ENCODE measurements at places on chromosomes 7 and 10.

DNA sequence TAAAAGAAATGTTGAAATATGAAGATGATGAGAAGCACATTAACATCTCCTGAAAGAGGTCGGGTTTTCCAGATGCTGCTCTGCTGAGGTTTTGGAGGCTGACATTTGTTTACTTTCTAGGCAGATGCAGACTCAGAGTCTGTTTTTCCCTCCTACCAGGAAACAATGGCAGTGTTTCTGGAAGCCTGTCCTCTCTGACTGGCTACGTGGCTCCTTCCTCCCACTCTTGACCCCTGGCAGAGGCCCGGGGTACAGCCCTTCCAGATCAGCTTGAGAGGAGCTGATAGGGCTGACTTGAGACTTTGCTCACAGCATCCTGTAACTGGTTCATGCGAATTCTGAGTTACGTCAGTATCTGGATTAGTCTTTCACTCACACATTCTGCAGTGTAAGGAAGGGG, 41.1 kb upstream of the IL15RA start:
- DNase-seq: no peak

DNA sequence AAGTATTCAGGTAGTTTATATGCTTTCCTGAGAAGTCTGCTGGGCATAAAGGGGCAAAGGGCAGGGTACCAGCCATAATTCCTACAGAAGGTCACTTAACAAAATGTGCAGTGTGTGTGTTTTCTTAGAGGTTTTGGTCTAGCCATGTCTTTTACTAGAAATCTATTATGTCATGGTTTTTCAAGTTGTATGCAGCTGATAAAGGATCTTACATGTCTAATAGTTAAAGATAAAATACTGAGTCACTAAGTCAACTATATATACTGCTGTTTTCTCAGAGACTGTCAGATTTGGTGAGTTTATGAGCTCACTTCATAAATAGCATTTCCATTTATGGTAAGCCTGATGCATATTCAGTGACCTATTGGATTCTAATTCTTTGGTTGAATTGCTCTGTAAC, 7.7 kb downstream of the CASP2 start:
- peak; percentile 49 for DNase-seq

- DNase-seq: no peak
These were observed 1.9 kb downstream of the PIK3AP1 start for GRCh38 chr10:96718304-96718990.

- no peak for DNase-seq
These were observed 50.4 kb upstream of the PTPRN2 start for GRCh38 chr7:158638001-158638400.

- no peak for DNase-seq
These were observed 101.3 kb downstream of the STRA8 start for GRCh38 chr7:135334830-135335543.

- no peak for DNase-seq
These were observed 9.5 kb downstream of the CALML3 start for GRCh38 chr10:5534051-5534821.

DNA sequence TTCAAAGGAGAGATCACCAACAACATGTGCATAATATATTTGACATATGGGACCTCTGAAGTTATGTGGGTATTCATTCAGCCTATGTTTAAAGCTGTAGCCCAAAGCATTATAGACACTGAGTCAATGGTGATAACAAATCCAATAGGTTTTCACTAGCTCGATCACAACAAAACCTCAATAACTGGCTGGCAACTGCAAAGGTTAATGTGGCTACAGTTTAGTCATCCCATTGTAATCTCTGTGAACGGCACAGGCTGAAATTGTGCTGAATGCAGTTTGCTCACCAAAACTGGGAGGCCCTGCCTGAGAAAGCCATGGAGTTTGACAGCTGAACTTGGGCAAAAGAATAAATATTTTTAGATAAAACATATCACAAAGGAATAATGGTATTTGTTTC, 152.4 kb upstream of the ADO start:
- DNase-seq: no peak

- no peak for DNase-seq
These were observed 469.5 kb upstream of the ZMIZ1 start for GRCh38 chr10:78599122-78599853.

- DNase-seq: no peak
These were observed 72.7 kb downstream of the SEM1 start for GRCh38 chr7:96636979-96637378.

DNA sequence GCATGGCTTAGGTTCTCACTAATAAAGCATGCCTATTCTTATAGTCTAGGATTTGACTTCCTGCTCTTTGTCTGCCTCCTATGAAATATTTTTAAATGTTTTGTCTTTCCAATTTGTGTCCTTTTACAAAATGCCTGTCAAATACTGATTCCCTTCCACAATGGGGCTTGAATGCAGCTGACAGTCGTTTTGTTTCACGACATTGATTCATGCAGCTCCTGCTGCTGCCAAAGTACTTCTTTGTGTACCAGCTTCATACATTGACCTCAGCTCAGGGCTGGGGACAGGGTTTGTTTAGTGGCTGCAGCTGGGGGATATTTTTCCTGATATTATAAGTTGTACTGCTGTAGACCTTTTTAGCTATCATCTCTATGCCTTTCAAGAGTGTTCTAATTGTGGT, 371.9 kb upstream of the CHRM2 start:
- no peak for DNase-seq

- DNase-seq: no peak
These were observed 93.8 kb upstream of the IKZF1 start for GRCh38 chr7:50210706-50211115.

- DNase-seq: peak; percentile 39
These were observed 1.6 kb downstream of the SPOCK2 start for GRCh38 chr10:72086466-72087391.

DNA sequence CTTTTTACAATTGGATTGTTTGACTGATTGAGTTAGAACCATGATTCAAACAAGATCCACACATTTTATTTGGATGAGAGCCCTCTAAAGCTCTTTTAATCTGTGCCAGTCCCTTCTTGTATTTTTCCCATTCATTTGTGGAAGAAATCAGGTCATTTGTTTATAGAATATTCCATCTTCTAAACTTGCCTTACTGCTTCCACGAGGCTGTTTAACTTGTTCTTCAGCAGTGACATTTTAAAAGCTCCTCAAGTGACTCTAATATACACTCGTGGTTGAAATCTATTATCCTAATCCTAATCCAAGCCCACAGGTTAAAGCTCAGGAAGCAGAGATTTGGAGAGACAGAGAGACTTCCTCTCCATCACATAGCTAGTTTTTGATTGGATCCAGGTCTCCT, 155.4 kb upstream of the SVIL start:
- no peak for DNase-seq

DNA sequence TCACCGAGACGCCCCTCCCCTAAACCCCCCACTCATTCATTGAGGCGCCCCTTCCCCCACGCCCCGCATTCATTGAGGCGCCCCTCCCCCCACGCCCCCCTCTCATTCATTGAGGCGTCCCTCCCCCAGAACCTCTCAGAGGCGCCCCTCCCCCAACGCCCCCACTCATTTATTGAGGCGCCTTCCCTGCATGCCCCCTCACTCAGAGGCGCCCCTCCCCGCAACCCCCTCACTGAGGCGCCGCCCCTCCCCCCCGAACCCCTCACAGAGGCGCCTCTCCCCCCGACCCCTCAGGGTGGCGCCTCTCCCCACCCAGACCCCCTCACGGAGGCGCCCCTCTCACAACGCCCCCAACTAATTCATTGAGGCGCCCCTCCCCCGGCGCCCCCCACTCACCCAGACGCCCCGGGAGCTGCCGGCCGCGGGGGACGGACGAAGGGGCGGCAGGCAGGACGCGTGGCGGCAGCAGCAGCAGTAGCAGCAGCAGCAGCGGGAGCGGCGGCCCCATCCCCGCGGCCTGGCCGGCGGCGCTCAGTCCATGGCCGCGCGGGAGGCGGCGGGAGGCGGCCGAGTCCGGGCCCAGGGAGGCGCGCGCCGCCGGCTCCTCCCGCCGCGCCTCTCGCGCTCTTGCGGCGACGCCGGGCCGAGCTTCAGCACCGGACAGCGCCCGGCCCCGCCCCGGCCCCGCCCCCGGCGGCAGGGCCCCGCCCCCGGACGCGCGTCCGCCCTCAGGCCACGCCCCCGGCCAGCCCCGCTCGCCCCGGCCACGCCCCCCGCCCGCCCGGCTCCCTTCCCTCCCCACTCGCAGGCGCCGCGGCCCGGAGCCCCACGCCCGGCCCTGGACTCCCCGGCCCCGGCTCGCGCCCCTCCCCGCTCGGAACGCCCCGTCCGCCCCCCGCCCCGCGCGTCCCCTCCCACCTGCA, at the start of gene PTPRN2:
Gene PTPRN2 (minus strand): TSS at position 662 of the 923 bp plus-strand sequence.
- DNase-seq: peak; percentile 15

- DNase-seq: no peak
These were observed 171.2 kb downstream of the PRKAG2 start for GRCh38 chr7:151705636-151706276.

DNA sequence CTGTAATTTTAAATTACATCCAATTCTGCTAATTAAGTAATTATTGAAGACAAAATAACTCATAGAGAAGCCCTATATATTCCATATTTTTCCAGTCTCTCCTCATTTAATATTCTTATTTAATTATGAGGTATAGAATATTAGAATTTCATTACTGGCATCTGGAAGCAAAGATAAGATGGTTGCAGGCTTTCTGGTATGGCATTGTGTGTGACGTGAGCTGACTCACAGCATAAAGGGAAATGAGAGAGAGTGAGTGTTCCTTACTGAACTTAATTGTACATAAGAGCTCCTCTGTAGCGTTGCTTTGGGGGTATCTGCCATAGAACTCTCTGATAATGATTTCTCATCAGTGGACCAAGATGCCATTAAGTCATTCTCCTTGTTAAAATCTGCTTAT, 127.4 kb upstream of the TEX47 start:
- DNase-seq: no peak

DNA sequence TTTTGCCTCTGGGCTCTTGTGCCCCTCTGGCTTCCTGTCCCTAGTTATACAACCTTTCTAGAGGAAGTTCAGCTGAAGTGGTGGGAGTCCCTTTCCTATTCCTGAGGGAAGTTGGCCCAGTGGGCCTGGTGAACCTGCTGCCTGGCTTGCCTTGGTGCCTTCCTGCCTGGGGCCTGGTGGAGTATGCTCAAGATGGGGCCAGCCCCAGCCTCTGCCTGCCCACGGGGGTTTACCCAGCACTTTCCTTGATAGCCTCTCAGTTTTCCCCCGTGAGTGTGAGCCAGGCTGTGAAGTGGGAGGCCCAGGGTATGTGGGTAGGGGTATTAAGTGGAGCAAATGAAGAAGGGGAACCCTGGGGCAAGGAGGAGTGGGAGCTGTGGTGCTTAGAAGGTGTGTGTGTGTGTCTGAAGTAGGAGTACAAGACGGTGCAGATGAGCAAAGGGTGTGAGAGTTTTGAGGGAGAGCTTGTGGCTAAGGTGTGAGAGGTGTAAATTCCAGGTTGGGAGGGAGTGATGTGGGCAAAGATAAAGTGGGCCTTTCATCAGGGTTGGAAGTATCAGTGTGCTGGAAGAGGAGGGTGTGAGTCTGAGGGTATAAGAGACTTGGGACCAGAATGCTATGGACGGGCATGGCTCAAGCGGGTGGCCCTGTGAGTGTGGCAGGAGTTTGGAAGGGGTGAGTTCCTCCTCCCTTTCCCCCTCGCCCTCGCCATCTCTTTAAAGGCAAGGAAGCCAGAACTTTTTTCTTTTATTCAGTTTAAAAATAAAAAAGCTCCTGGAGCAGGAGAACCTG, 10.9 kb upstream of the PAX2 start:
- DNase-seq: no peak

GRCh38 chr10:124231168-124232155, 138.1 kb upstream of the CHST15 start:
- DNase-seq: no peak

GRCh38 chr10:36779238-36779846, 346.1 kb upstream of the ANKRD30A start:
- DNase-seq: peak; percentile 64

DNA sequence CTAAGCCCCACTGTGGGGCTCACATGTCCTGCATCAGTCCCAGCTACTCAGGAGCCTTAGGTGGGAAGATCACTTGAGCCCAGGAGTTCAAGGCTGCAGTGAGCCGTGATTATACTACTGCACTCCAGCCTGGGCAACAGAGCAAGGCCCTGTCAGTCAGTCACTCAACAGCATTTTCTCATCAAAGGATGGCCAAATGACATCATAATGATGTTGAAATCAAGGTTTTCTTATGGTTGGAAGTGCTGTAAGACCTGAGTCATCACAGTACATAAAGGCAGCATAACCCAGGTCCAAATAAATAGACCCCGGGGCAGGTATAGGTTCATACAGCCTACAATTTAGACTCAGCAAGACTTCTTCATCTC, 341.1 kb downstream of the PARD3 start:
- DNase-seq: no peak

GRCh38 chr10:127561647-127562046, 12.5 kb downstream of the NPS start:
- no peak for DNase-seq

GRCh38 chr7:50068850-50069551, 24.0 kb downstream of the ZPBP start:
- peak; percentile 25 for DNase-seq

- DNase-seq: no peak
These were observed 5.9 kb downstream of the AKAP9 start for GRCh38 chr7:91946549-91946948.

DNA sequence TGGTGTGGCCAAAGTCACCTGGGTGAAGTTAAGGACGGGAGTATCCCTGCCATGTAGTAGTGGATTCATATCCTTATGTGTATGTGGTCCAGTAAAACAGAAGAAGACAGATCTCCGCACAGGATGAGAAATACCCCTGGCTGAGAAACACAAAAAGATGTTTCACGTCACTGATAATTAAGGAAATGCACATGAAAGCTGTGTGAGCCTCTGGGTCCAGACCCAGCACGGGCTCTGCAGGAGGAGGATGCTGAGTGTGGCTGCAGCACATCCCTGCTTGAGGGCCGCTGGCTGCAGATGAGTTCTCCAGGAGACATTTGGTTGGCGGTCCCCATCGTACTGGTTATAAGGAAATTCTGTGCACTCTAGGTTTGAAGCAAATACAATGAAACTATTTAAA, 8.2 kb upstream of the SUN1 start:
- DNase-seq: no peak

DNA sequence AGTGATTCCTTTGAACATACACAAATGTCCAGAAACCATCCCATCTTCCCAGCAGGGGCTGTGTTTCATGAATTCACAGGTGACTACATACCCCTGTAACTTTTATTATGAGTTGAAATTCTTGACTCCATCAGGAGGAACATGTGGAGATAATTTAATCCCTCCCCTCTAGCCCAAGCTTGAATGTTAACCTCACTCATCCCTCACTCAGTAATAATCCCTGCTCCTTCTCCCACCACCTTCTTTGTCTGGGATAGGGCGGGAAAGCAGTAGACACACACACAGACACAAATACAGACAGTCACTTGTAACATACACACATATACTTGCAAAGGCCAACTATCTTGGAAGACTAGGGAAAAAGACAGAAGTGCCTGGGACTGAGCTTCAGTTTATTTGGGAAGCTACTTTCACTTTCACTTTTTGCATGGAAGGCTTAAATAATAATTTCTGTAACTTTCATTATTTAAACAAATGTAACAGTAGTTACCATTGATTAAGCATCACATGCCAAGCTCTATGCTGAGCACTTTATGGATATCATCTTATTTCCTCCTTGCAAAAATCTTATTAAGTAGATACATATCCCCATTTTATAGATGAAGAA, 7.3 kb downstream of the AASS start:
- DNase-seq: peak; percentile 15

- DNase-seq: no peak
These were observed 42.0 kb upstream of the PTF1A start for GRCh38 chr10:23150091-23150490.

Measured in kidney glomerular epithelial cell (primary cell).